ENCODE measurements at places on chromosomes 7 and 10.

DNA sequence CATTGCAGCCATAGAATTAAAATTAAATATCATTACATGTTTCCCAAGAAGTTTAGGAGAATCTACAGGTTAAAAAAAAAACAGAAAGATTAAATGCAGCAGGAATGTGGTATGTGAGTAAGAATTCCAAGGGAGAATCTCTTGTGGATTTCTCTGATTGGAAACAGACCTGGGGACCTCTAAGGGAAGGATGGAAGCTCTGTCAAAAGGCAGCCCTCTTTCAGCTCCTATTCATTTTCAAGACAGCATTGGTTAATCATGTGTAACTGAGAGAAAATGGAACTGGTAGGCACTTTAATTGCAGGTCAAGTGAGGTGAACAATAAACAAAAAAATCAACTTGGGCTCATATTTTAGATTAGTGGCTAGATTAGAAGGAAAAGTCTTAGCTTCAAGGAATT lies 81.4 kb upstream of the MTPN start:
- no peak for DNase-seq

GRCh38 chr7:129989466-129989865 lies 36.7 kb upstream of the UBE2H start:
- no peak for DNase-seq

DNA sequence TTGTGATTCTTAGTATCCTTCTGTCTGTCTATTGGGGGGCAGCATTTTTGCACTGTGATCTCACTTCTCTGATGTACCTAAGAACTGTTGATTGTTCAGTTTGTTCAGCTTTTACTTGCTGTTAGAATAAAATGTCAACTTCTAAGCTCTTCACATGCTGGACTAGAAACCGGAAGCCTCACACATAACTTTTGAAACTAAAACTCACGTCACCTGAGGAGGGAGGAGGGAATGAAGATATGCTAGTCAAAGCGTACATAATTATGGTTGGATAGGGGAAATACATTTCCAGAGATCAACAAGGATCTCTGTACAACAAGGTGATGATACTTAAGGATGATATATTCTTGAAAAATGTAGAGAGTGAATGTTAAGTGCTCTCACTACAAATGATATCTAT lies 609.7 kb downstream of the INHBA start:
- DNase-seq, result no peak

GRCh38 chr10:75925999-75926398 lies 494.6 kb downstream of the LRMDA start:
- DNase-seq, result no peak

DNA sequence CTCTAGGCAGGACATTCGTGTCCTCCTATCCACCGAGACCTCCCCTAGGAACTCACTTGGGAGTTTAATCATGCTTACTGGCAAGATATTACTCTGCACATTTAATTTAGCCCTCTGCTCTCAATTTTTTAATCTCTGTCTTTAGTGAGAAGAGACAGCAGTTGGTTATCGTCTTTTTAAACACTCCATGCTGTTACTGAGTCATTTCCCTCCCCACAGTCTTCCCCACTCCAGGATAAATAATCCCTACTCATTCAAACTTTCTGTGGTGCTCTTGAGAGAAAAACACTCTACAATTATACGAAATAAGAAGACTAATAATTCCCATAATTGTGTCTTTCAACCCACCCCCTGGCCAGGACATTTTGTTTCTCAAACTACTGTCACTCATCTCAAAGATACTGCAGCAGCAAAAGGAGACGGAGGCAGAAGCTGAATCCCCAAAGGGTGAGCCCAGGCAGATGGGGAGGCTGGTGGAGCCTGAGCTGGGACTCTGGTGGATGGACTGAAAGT lies 84.2 kb downstream of the ANK3 start:
- no peak for DNase-seq
